ENCODE measurements at places on chromosomes 12 and 14. TPM values are rescaled to one million over a fixed set of nuclear protein-coding genes. Genes with fewer than 3 reads are reported as not detected.

NPAS3 gene
- 1.2 TPM for total RNA-seq

PKP2 gene
- total RNA-seq: 1.9 TPM

AVPR1A gene
- total RNA-seq: 1.7 TPM

IFI27L1 gene
- total RNA-seq: 15.2 TPM

PIK3C2G gene
- total RNA-seq: 0.69 TPM

TC2N gene
- 56.7 TPM for total RNA-seq

NANOG gene
- not detected for total RNA-seq

GRIP1 gene
- total RNA-seq: 5.2 TPM

PLEKHH1 gene
- 2.3 TPM for total RNA-seq

PTPN6 gene
- total RNA-seq: 154 TPM

MAX gene
- total RNA-seq: 102 TPM

CISTR gene
- not detected for total RNA-seq

OTX2 gene
- total RNA-seq: not detected

TRHDE gene
- total RNA-seq: 7.3 TPM

TNFAIP2 gene
- 158 TPM for total RNA-seq

DNA sequence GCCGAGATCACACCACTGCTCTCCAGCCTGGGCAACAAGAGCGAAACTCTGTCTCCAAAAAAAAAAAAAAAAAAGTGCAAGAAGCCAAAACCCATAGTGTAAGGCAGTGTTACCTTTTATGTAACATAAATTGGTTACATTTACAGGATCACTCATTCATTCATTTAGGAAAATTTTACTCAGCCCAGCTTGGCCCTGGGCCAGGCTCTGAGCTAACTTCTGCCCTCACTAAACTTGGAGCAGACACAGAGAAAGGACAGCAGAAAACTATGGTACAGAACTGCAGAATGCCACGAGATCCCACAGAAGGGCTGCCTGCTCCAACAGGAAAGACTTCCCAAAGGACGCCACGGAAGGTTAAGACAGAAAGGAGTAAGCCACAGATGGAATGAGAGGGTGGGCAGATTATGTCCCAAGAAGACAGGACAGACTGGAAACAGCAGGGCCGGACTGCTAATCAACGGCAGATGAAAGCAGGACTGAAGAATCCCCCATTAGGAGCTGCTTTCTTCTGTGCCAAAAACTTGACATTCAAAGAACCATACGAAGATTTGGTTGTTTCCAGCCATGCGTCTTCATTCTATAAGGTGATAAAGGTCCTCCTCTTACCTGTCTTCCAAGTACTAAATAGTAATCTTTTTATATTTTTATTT, 18.9 kb downstream of the PPP1R13B start:
- DNase-seq: peak; percentile 40

DNA sequence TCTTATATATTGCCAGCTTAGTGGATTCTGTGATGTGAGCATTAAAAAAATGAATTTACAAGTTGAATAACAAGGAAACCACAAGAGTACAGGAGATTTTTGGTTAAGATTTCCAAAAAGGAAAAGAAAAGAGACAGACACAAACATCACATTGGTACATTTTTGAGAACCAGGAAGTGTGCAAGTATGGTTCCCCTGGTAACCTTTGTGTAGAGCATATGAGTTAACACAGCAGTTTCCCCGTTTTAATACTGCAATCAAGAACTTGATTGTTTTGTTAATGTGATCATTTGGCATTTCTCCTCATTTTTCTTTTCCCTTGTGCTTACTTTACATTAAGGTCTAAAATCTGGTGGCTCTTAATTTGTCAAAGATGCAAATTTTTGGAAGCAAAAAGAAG, 490.4 kb upstream of the ATP2B1 start:
- DNase-seq: no peak

DNA sequence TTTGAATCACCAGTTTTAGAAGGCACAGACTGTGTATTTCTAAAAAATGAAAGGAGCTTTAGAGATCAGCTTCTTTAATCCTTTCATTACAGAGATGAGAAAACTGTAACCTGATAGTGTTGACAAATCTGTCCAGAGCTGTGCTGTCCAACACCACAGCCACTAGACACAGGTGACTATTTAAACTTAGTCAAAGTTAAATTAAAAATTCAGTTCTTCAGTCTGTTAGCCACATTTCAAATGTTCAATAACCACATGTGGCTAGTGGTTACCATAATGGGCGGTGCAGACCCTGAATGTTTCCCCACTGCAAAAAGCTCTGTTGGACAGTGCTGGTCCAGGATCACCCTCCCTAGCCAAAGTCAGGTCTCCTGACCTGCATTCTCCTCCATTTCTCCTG, 21.6 kb downstream of the DAD1 start:
- no peak for DNase-seq

- no peak for DNase-seq
Observed at GRCh38 chr12:94265539-94265938, 117.2 kb downstream of the PLXNC1 start.

- no peak for DNase-seq
Observed at GRCh38 chr12:15636060-15636890, 152.9 kb downstream of the EPS8 start.

- DNase-seq: no peak
Observed at GRCh38 chr14:65704850-65705249, 292.3 kb downstream of the FUT8 start.

DNA sequence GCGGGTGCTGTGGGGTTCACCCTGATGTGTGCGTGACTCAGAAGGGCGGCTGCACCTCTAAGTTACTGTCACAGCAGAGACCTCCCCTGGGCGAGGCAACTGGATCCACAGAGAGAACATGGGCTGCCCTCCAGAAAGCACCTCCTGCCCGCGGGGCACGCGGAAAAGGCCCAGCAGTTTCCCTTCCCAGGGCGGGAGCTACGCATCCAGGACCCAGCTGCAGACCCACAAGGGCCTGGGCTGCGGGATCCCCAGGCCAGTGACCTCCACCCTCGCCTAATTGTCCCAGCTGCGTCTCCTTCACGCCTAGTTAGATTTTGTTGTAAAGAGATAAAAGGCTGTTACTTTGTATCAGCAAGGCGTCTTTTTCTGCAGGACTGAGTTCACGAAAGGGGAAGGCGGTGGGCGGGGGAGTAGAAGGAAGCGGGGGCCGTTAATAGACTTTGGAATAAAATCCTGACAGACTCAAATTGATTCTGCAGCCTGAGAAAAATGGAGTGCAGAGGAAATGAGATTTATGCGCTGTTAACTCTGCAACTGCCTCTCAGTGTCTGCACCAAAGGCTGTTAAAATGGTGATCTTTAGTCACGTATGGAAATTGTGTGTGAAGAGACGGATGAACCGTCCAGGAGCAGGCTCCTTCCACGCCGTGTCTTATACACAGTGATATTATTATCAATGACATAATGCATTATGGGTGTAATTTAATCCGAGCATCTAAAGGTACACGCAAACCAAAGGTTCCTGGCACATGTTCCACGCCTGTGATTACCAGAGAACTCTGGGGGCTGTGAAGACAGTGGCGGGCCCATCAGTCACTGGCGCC, 65.9 kb upstream of the FBRSL1 start:
- DNase-seq: no peak

DNA sequence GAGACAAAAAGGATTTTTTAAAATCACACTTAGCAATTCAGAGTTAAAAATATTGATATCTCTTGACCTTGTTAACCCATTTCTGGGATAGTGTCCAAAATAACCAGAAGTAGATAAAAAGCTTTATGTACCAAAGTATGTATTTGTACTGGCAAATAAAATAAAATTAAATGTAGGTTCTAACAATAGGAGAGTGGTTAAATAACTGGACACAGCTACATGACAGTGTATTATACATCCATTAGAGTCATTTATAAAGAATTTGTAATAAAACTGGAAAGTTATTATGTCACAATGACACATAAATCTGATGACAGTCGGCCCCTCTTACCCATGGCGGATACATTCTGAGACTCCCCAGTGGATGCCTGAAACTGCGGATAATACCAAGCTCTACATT, 34.0 kb downstream of the BMAL2 start:
- no peak for DNase-seq

GRCh38 chr12:58575256-58575655, 345.0 kb downstream of the LRIG3 start:
- no peak for DNase-seq

GRCh38 chr12:48969833-48970701, 1.5 kb downstream of the WNT10B start:
- no peak for DNase-seq

DNA sequence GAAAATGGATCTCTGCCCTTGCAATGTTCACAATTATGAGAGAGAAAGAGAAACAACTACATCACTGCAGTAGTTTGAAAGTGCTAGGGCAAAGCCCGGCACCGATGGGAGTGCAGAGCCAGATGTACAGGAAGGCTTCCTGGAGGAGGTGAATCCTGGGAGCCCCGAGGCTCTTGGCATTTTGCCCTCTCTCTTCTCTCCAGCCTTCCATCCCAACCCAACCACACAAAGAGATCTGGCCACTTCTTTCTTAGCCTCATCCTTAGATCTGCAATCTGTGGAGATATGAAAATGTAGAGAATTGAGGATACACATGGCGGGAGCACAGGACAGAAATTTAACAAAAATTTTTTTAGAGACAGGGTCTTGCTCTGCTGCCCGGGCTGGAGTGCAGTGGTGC, 3.3 kb upstream of the PAPLN start:
- no peak for DNase-seq

DNA sequence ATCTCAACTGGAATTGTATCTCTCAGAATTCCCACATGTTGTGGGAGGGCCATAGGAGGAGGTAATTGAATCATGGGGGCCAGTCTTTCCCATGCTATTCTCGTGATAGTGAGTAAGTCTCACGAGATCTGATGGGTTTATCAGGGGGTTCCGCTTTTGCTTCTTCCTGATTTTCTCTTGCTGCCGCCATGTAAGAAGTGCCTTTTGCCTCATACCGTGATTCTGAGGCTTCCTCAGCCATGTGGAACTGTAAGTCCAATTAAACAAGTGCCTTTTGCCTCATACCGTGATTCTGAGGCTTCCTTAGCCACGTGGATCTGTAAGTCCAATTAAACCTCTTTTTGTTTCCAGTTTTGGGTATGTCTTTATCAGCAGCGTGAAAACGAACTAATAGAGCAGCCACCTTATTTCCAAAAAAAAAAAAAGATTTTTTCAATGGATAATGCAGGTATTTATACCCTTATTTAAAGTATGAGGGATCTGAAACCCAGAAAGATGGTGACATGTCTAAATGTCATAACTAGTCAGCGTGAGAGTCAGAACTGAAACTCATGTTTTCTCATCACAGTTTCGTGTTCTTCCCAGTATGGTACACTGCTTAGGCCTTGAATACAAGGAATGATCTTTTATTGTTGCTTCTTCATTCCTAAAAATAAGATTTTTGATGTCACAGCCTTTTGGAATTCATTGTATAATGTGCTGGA, 89.6 kb downstream of the ERC1 start:
- DNase-seq: no peak

DNA sequence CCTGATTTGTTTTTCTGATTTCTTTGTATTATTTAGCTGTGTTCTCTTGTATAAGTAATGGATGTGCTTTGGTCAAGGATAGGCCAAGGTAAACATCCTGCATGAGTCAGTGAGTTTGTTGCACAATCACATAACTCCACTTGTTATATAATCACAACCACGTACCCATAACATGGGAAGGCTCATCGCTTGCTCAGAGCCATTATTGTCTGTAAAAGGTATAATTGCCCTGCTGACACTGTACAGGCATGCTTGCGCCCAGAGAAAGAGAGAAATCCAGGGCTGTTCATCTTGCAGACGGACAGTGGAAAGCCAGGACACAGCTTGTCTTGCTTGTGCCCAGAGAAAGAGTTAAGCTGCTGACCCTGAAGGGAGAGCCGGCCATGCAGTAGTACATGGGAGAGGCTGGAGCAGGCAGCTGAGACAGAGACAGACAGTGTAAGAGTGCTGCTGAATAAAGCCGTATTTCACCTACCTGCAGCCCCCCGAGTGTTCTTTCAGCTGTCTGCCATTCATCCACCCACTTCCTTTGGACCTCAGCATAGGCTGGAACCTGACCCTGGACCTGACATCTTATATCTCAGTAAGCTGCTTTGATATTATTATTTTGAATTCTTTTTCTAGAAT, 174.7 kb upstream of the DAAM1 start:
- no peak for DNase-seq

- DNase-seq: no peak
Observed at GRCh38 chr12:74644681-74645080, 107.0 kb downstream of the ATXN7L3B start.

- DNase-seq: no peak
Observed at GRCh38 chr14:90809530-90810312, 6.5 kb downstream of the TTC7B start.

GRCh38 chr14:101132588-101132987, 229.1 kb upstream of the RTL1 start:
- DNase-seq: no peak

- no peak for DNase-seq
Observed at GRCh38 chr14:63982629-63983028, 129.8 kb downstream of the SYNE2 start.

GRCh38 chr12:112179916-112180315, 54.6 kb downstream of the TRAFD1 start:
- DNase-seq: no peak

DNA sequence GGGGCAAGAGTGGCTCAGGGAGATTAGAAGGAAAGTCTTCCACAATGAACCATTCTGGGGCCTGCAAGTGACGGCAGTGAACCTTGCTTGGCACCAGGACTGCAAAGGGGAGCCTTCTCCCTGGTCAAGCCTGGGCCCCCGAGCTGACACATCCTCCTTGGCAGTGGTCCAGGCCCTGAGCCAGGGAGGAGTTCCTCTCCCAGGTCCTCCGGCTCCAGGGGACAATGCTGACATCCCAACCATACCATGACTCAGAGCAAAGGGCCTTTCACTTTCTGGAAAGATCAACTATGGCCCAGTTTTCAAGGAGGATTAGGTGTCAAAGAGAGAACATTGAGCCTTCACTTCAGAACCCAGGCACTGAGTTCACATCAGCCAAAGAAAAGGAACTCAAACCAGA, 756.5 kb upstream of the TBX3 start:
- no peak for DNase-seq

- peak; percentile 86 for DNase-seq
Observed at GRCh38 chr12:52903855-52904508, 894 bp downstream of the KRT8 start.

- DNase-seq: no peak
Observed at GRCh38 chr12:92301356-92301755, 155.7 kb upstream of the BTG1 start.

DNA sequence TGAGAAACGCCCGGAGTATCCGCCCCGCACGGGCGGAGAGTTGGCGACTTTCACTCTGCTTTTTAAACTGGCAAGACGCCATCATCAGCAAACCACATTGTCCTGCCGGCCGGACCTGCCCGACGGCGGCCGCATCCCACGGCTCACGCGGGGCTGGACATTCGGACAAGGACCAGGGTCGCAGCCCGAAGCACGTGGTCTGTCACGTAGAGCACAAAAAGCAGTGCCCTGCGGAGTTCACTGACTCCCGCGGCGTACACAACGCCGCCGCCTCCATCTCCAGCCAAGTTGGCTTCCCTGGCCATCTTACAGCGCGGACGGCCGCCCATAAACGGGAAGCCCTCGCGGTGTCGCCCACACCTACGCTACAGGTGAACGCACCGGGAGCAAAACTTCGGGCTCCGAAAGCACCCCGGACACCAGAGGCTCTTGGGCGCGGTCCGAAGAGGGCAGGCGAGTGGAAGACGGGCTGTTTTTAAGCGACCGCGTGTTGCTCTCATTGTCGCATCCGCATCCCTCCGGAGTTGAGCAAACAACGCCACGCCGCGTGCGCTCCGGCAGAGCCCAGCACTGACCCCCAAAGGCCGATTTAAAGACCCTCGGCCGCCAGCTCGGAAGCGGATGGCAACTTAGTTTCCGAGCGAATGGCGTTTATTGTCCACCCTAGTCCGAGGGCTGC, 966 bp downstream of the SINHCAF start:
- DNase-seq: peak; percentile 81

Data from upper lobe of right lung (tissue), 1 donor.